ENCODE measurements at places on chromosomes 2 and 18. TPM values are rescaled to one million over a fixed set of nuclear protein-coding genes. Genes with fewer than 3 reads are reported as not detected.

SP110 gene
- 136 TPM for total RNA-seq

SMYD5 gene
- 52.1 TPM for total RNA-seq

- no peak for DNase-seq
Measured at GRCh38 chr2:37782721-37783371, 111.4 kb upstream of the CDC42EP3 start.

- DNase-seq = no peak
Measured at GRCh38 chr2:183242937-183243336, 118.7 kb downstream of the NUP35 start.

ALK gene
- total RNA-seq = not detected

- no peak for DNase-seq
Measured at GRCh38 chr2:221569871-221570270, 2.2 kb downstream of the EPHA4 start.

- DNase-seq = no peak
Measured at GRCh38 chr2:225995796-225996461, 596.4 kb downstream of the NYAP2 start.

DNA sequence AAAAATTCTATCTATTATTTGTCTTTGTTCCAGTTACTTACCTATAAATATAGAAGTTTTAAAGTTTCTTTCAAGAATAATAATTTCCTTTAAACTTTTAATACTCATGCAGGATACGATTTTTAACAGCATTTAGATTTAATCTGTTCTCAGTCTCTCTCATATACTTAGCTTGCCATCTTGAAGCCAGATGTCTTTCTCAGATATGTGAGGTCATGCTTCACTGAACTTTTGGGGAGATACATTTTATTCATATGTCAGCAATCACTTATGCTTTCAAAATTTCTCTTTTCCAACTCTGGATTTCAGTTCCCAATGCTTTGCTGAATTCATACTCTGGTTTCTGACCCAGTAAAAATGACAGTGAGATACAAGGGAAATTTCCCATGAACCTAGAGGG lies 66.5 kb upstream of the CCDC178 start:
- DNase-seq = no peak

GRCh38 chr2:5673145-5674025 lies 18.8 kb upstream of the SOX11 start:
- no peak for DNase-seq

- no peak for DNase-seq
Measured at GRCh38 chr2:144914113-144914512, 394.2 kb upstream of the ZEB2 start.

- DNase-seq = no peak
Measured at GRCh38 chr2:235286622-235287374, 207.0 kb upstream of the AGAP1 start.

SLC30A3 gene
- 0.26 TPM for total RNA-seq

DNA sequence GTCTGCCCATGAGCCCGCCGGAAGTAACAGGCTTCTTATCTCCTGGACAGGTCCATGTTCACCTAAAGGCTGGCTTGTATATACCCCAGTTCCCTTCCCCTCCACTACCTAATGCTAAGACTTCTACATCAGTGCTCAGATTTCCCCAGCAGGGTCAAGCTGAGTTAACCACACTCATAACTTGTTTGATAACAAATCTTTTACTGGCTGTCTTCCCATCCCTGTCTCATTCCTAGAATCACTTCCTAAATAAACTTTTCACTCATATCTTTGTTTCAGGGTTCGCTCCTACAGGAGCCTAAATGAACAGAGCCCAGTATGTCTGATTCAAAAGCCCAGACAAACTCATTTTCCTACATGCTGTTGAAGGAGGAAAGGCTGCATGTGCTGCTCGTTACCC lies 94.0 kb upstream of the SOX11 start:
- DNase-seq = no peak

GRCh38 chr2:67290451-67291290 lies 106.5 kb upstream of the ETAA1 start:
- DNase-seq = no peak

- DNase-seq = no peak
Measured at GRCh38 chr18:48818329-48819254, 132.2 kb downstream of the SMAD7 start.

DNA sequence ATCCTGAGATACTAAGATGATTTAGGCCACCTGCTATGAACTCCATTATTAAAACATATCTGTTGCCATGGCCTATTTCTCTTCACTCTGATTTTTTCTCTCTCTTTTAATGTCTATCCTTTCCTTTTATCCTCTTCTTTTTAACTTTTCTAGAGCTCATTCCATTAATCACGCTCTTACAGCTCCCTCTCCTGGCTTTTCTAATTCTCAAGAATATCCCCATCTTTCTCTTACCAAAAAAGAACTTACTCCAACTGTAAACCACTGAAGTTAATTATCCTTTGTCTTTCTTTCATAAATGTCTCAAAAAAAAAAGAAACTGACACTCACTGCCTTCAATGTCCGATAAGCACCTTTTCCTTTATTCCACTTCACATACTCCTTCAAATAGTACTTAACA lies 7.9 kb downstream of the PPP3R1 start:
- no peak for DNase-seq

GRCh38 chr2:27672723-27673486 lies 9.2 kb downstream of the SLC4A1AP start:
- DNase-seq = no peak

Data from T-cell (primary cell).